Activated CD4-positive, CD25-positive, alpha-beta regulatory T cell treated with anti-CD3 and anti-CD28 coated beads, Interleukin-2, amount 50 U/mL, for 72 hours (primary cell): ENCODE measurements at places on chromosomes 2 and 18.

DNA sequence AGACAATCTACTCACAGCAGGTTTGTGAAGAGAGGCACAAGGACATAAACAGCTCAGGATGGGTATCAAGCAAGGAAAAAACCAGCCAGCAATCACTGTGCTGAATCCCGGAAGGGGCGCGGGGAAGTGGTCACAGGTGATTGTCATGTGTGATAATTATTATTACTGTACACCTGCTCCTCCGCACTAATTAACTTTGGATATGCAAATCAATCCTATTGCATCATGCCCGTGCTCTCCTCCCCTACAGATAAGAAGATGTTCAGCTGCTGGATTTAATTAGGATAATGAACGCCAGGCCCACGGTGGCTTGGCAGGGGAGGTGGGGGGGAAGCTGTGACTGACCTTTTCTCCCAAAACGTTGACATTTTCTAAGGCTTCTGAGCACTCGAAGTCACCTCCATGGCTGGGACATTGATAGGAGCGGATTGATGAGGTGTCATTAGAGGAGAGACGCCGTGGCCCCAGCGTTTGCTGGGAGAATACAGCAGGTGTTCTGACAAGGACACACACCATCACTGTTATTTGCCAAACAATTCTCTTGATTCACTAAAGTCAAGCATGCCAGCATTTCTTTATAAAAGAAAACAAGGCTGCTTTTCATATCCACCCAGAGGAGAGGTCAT is 160.3 kb upstream of the VRK2 start:
- DNase-seq, result no peak

- no peak for DNase-seq
Measured at GRCh38 chr2:236597629-236598028, 28.0 kb downstream of the ACKR3 start.

- no peak for DNase-seq
Measured at GRCh38 chr2:26504002-26504401, 26.1 kb upstream of the OTOF start.

GRCh38 chr2:98824256-98825019 is 93.5 kb upstream of the MGAT4A start:
- DNase-seq, result no peak

DNA sequence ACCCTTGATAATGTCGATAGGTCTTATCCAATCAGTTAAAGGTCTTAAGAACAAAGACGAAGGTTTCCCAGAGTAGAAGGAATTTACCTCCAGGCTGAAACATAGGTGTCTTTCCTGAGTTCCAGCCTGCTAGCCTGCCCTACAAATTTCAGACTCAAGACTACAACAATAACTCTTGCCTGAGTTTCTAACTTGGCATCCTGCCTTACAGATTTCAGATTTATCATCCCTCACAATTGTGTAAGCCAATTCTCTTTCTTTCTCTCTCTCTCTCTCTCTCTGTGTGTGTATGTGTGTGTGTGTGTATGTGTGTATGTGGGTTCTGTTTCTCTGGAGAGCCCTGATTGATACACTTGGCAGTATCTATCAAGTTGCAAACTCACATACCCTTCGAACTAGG is 37.2 kb upstream of the B4GALT6 start:
- no peak for DNase-seq

- DNase-seq, result no peak
Measured at GRCh38 chr2:198591586-198591985, 787.2 kb downstream of the PLCL1 start.

GRCh38 chr2:241430178-241430577 is 74.1 kb downstream of the FARP2 start:
- DNase-seq, result no peak

DNA sequence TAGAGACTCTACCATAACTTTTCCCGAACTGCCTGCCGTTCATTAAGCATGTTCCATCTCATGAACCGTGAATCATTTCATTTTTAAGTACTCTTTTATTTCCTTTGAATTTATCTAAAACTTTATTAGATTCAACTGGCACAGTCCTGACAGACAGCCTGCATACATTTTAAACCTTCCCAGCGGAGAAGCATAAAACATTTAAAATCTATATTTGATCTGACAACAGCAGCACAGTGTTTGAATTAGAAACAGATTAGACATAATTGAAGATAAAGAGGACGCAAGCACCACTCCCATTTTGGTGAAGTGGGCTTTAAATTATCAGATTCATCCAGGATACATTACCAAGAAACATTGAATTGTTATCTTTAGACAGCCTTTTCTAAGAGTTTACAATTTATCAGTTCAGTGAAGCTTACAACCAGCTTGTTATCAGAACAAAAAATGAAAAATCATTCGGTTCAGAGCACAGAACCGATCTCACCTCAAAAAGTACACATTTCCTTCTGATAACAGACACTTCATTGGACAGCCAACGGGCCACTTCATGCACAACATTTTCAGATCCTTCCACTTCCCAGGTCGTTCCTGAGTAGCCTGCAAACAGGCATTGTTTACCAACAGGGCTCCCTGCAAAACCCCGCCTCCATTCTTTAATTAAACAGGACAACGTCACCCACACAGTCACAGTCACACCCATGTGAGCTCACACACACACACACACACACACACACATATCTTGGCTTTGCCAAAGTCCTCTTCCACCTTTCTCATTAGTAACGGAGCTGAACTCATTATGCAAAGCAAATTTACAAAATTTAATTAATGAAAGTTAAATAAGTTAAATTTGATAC is 171.2 kb downstream of the SP3 start:
- no peak for DNase-seq

- no peak for DNase-seq
Measured at GRCh38 chr2:237257471-237257951, 156.5 kb downstream of the COL6A3 start.

- DNase-seq, result no peak
Measured at GRCh38 chr2:51710222-51710621, 678.3 kb upstream of the NRXN1 start.

GRCh38 chr2:222296311-222296741 is 2.5 kb downstream of the PAX3 start:
- no peak for DNase-seq

GRCh38 chr2:145980318-145980717 is 1460.4 kb upstream of the ZEB2 start:
- no peak for DNase-seq

- no peak for DNase-seq
Measured at GRCh38 chr2:170155723-170156253, 22.2 kb upstream of the MYO3B start.

GRCh38 chr2:216436383-216436782 is 24.1 kb downstream of the SMARCAL1 start:
- no peak for DNase-seq

GRCh38 chr2:80300954-80301353 is 3.6 kb downstream of the LRRTM1 start:
- no peak for DNase-seq

GRCh38 chr2:99140860-99141109 is 722 bp upstream of the C2orf15 start:
- DNase-seq, result no peak

DNA sequence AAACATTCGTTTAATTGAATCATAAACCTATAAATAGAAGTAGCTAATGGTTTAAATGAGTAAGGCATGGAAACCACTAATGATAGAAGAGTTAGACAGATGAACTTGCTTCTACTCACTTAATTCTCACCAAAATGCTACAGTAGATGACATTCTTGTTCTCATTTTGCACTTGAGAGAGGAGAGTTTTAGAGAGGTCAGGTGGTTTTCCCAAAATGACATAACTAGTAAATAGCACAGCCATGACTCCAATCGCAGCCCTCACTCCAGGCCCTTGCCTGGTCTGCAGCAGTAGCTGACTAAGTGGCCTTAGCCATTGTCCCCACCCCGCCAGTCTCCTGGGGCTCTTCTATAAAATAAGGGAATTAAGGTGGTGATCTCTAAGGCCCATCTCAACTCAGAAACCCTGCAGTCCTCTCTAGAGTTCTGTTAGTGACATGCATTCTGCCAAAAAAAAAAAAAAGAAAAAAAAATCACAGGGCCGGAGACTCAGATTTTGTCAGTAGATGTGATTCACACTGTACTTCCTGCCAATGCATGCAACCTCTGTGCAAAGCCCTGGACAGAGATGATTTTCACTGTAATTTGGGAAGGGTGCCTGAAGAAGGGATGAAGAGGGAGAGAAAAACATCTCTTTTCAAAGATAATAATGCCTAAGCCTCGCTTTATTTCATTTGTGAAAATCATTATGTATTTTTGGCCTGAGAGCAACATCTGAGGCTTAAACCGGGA is 221.8 kb downstream of the ANAPC1 start:
- DNase-seq, result no peak

DNA sequence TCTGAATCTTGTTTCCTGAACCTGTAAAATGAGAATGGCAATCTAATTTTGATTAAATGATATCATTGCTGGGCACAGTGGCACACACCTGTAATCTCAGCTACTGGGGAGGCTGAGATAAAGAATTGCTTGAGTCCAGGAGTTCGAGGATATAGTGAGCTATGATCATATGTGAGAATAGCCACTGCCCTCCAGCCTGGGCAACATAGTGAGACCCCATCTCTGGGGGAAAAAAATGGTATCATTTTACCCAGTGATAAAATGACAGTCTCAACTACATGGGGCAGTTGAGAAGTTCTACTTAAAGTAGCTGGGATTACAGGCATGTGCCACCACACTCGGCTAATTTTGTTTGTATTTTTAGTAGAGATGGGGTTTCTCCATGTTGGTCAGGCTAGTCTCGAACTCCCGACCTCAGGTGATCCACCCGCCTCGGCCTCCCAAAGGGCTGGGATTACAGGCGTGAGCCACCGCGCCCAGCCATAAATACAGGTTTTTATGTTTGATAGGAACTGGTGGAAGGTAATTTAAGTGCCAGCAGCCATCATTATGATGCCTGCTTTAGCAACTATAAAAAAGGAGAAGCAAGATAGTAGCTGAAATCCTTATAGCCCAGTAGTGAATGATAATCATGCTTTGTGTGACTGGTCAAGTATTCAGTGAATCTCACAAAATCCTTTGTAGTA is 17.0 kb downstream of the BZW1 start:
- DNase-seq, result no peak

- no peak for DNase-seq
Measured at GRCh38 chr2:224731665-224732064, 15.5 kb upstream of the CCDC195 start.

DNA sequence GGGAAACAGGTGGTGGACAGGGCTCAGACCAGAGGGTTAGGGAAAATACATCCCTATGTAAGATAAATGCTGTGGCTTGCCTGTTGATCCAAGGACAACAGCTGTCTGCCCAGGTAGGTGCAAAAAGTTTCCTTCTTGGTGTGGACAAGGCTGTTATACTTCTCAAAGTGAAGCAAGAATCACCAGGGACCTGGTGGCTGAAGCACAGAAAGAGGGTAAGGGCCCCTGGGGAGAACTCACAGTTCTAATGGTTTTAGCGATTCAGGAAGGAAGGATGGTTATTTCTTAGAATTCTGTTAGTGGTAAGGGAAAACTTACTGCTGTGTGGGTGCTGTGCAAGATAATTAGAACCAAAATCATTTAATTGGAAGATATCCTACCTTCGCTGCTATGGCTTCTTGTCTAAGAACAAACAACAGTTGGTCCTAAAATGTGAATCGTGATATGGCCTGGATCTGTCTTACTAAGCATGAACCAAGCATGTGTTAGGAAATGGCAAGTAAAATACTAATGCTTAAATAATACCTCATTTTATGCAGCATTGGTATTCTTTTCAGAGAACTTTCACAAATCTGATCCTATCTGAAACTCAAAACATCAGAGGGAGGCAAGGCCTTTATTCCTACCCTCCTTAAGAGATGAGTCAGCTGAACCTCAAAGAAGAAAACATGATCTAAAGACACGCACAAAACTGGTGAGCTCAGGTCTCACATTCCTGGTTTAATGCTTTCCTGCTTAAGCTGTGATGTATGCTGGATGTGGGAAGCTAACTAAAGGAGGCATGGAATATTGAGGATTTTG is 159.2 kb upstream of the THUMPD2 start:
- no peak for DNase-seq

GRCh38 chr2:237591141-237591881 is 777 bp upstream of the RAB17 start:
- no peak for DNase-seq

DNA sequence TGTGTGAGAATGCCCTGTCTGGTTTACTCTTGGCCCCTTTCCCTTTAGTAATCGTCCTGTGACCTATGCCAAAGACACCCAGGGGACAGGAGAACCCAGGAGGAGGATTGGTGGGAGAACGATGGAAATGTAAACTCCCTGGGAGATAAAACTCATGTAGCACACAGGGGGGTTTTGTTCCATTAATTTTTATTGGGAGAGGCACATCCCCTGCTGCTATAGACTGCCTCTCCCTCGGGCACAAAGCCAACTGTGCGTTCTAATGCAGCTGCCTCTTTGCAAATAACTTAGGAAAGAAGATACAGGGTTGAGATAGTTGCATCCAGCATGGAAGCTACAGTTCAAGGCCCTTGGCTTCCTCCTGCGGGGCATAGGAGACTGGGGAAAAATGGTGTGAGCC is 489.6 kb downstream of the SLC4A3 start:
- no peak for DNase-seq

- no peak for DNase-seq
Measured at GRCh38 chr2:16044946-16045456, 104.7 kb downstream of the MYCN start.

GRCh38 chr2:12980817-12981216 is 264.1 kb downstream of the TRIB2 start:
- DNase-seq, result no peak

DNA sequence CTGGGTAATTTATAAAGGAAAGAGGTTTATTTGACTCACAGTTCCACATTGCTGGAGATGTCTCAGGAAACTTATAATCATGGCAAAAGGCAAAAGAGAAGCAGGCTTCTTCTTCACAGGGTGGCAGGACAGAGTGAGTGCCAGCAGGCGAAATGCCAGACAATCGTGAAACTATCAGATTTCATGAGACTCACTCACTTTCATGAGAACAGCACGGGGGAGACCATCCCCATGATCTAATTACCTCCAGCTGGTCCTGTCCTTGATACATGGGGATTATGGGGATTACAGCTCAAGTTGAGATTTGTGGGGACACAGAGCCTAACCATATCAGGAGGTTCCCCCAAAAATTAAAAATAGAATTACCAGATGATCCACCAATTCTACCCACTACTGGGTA is 675.5 kb upstream of the SLC8A1 start:
- DNase-seq, result no peak
